Activated CD4-positive, CD25-positive, alpha-beta regulatory T cell treated with anti-CD3 and anti-CD28 coated beads, Interleukin-2, amount 50 U/mL, for 72 hours (primary cell): ENCODE measurements at places on chromosomes 6 and 20.

- no peak for DNase-seq
Observed at GRCh38 chr6:148758492-148758891, 11.7 kb downstream of the UST start.

DNA sequence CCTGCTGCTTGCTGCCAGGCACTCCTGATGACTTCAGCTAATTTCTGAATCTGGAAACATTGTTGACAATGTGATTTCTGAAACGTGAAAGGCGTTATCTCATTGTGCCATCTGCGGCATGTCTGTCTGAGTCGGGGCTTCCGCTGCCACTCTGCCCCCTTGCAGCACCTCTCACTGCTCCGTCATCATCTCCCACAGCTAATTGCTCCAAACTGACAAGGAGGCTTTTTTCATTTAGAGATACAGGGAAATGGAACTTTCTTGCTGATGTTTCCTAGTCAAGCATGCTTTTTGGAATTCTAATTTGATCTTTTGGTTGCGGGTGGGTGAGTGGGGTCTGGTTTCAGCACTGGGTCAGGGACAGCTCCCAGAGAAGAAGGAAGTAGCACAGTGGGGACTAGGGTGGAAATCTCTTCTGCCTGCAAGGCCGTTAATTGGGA lies 233.5 kb downstream of the DHX35 start:
- no peak for DNase-seq

- no peak for DNase-seq
Observed at GRCh38 chr20:63737945-63738686, 1.5 kb upstream of the SLC2A4RG start.

DNA sequence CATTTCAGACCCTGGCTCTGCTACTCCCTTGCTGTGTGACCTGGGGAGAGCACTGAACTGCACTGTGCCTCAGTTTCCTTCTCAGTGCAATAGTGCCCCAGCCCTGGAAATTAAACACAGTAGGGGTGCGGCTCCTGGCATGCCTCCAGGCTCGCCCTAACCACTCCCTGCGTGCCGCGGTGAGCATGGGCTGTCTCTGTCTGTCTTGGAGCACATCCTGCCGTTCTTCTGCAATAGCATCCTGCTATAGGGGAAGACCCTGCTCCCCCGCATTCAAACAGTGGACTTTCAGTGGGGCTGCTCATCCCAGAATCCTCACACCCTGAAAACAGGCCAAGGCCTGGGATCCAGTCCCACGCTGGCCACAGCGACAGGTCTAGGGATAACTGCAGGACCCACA lies 129.5 kb downstream of the FOXC1 start:
- no peak for DNase-seq

GRCh38 chr6:125203395-125203794 lies 49.8 kb downstream of the TPD52L1 start:
- no peak for DNase-seq

DNA sequence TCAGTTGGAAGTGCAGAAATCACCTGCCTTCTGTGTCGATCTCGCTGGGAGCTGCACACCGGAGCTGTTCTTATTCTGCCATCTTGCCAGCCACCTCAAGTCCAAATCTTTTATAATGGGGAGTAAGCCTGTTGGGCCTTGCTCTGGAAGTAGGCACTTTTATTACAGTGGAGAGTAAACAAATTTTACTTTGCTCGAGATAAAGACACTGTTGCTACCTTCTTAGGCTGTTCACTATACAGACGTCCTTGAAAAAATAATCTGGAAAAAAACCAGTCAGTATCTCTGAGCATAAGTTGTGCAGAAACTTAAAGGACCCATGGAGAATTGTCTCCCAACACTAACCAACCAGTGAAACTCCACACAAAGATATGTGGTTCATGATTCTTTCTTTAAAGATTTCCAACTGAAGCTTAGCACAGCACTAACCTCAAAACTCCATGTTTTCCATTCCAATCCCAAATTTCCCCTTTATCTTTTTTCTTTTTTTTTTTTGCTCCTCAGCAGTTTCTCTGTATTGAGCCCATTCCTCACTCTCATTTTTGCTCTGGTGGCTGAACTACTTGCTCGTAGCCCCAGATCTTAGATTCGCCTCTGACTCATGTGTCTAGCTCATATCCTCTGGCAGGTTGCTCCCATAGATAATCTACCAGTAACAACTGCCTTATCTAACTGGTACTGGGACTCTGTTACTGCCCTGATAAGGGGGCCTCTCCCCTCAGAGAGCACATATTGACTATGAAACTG lies 34.3 kb upstream of the COL9A1 start:
- DNase-seq, result no peak

- DNase-seq, result no peak
Observed at GRCh38 chr6:5337573-5337972, 76.3 kb downstream of the FARS2 start.

- no peak for DNase-seq
Observed at GRCh38 chr6:102812242-102812641, 1418.7 kb downstream of the GRIK2 start.

GRCh38 chr20:4111440-4112411 lies 96.4 kb upstream of the RNF24 start:
- no peak for DNase-seq

GRCh38 chr6:151765444-151765886 lies 42.0 kb upstream of the ESR1 start:
- no peak for DNase-seq

GRCh38 chr6:137811916-137812553 lies 55.0 kb upstream of the TNFAIP3 start:
- no peak for DNase-seq

GRCh38 chr6:161829291-161829729 lies 555.4 kb upstream of the AGPAT4 start:
- DNase-seq, result no peak

DNA sequence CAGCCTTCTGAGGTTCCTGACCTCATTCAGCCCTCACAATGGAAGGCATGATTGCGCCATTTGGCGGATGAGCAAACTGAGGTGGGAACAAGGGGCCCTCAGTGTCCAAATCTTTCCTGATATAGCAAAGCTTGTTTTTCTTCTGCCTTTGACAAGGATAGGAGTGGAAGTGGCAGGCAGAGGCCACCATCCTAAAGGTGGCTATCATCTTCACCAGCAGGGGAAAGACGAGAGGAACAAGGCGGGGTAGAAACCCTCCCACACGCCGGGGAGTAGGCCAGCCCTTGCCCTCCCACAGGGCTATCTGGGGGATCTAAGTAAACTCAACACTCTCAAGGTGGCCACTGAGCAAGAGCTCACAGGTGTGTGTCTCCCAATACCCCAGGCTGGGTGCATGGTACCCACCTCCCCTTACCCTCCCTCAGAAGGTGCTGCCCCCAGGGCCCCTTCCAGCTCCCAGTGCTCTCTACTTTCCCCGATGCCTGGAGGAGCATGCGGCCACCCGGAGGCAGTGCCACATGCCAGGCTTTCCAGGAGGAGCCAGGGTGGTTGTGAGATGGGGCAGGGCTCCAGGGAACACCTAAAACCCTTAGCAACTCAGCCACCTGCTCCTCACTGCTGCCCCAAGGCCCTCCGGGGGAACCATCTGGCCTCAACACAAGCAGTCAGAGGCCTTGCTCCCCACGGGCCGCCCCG lies 11.2 kb downstream of the SPDEF start:
- DNase-seq, result no peak

- no peak for DNase-seq
Observed at GRCh38 chr6:26366504-26366903, 1.5 kb downstream of the BTN3A2 start.

DNA sequence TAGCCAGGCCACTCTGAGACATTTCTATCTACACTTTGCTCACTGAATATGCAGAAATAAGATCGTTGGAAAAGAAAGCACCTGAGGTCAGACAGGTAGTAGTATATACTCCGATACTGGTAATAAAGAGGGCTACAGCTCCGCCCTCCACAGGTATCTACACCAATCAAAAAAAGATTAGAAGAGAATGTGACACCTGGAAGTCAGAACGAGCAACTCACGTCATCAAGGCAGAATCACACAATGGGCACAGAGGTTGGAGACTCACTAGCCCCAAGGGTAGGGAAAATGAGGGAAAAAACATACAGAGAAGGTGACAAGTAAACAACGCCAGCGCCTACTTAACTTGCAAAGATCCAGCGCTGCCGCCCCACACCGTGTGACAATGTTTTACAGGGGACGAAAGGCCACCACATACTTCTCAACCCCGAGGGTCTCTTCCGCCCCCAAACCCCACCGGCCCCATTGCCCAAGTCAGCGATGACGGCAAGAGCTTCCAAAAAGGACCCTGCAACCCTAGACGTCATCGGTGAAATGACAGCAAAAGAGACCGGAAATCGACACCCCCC lies 653 bp downstream of the LMBRD1 start:
- no peak for DNase-seq

- peak; percentile 51 for DNase-seq
Observed at GRCh38 chr20:17530716-17531664, at the start of gene BFSP1. BFSP1 (minus strand) TSS chr20:17531379; CDS start chr20:17531329, 50 bp downstream.

DNA sequence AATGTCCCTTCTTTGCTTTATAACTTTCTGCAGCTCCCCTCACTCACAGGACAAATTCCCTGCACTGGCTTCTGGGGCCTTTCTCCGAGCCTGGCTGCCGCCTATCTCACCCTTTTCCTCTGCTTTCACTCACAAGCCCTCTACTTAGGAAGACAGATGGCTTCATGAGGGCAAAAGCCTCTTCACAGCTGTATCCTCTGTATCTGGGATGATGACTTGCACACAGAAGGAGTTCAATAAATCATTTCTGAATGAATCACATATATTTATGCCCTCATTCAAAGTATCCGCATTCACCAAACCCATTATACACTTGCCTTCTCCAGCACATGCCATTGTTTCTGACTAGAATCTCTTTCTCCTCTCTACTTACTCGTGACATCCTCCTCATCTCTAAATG lies 159.0 kb upstream of the RIPOR2 start:
- no peak for DNase-seq

GRCh38 chr20:15675061-15675514 lies 898.2 kb downstream of the KIF16B start:
- no peak for DNase-seq

GRCh38 chr20:46237736-46238135 lies 70.6 kb downstream of the CDH22 start:
- DNase-seq, result no peak

GRCh38 chr6:118252474-118252873 lies 295.6 kb upstream of the PLN start:
- no peak for DNase-seq

GRCh38 chr20:36631646-36632045 lies 14.3 kb downstream of the SLA2 start:
- no peak for DNase-seq

GRCh38 chr6:113120582-113121285 lies 736.4 kb upstream of the MARCKS start:
- no peak for DNase-seq

DNA sequence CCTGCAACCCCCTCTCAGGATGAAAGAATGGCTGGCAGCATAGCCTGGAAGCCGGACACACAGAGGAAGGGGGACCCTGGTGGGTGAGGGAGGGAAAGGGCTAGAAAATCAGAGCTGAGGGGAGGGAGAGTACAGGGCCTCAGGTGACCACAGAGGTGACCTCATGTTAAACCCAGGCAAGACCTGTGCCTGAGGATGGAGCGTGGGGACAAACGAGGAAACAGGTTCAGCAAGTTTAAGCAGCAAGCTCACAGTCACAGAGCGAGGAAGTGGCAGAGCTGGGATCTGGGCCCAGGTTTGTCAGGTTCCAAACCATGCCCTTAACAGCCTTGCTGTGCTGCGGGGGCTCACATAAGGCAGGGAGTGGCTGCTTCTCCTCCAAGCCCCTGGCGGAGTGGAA lies 4.0 kb upstream of the BPI start:
- no peak for DNase-seq

DNA sequence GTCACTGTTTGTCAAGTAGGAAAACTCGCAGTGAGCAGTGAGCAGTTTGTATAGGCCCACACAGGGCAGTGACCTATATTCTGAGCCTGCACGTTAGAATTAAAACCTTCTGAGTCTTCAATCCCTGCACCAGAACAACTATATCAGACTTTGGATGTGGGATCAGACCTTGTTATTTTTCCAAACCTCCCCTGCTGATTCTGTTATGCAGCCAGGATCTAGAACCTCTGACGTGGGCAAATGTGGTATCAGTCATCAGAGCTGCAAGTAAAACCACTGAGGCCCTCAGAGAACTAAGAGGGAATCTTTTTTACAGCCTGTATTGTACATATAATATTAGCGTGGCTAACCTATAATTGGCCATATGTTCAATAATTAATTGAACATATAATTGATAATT lies 32.0 kb upstream of the AKAP7 start:
- no peak for DNase-seq

GRCh38 chr20:38255393-38255792 lies 5.1 kb downstream of the KIAA1755 start:
- DNase-seq, result no peak

DNA sequence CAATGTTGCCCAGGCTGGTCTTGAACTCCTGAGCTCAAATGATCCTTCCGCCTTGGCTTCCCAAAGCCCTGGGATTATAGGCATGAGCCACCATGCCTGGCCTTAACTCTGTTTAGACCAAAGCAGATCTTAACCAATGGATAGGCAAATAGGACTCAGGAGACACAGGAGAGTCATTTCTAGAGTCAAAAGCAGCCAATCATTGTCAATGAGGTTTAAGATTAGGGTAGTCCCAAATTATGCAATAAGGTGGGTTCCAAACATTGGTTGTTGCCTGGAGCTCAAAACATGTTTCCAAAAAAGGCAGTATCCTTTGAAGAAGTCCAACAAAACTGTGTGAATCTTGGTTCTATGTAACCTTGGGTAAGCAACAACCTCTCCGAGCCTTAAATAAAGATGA lies 95.7 kb upstream of the JARID2 start:
- DNase-seq, result no peak

DNA sequence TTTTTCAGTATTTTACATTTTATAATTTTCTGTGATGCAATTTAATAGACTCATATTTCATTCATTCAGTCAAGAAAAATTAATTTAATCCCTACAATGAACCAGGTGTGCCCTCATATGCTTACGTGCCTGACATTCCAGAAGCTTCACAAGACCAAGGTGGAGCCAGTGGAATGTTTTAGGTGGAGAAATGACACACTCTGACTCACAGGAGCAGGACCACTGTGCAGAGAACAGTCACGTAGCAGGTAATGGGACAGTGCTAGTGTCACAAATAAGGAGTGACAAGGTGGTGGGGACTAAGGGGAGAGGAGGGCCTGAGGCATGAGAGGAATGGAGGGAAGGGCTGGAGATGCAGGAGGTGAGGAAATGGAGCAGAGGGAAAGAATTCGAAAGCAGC lies 37.0 kb upstream of the HLA-G start:
- no peak for DNase-seq

DNA sequence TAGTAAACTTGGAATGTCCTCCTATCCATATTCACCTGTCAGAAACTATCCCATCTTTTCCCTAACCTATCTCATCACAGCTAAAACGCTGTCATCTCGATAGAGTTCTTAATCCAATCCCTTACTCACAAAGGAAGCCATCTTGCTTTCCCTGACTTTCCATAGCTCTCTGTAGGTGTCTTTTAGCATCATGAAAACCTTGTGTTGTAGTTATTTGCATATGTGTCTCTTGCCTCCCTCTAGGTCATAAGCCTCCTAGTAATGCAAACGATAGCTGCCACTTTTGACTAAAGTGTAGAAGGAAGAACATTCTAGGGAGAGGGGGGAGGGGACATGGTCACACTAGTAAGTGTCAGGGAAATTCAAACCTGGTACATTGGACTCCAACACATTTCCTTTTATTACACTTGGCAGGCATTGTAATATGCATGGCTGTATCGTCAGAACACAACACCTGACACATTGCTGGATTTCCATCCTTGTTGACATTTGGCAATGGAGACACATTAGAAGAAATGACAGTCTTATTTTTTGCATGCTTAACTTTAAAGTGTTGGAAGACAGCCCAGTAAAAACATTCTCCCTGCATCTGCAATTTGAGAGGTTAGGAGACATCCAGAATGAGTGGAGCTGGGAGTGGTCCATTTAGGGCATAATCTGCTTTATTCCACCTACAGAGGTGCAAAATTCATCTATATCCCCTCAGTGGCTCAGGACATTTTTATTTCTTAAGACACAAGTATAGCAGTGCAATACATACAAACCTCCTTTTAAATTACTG lies 283.4 kb downstream of the HAO1 start:
- DNase-seq, result no peak
